ENCODE measurements at places on chromosomes 5 and 9.

- no peak for DNase-seq
These were observed 153.8 kb downstream of the HCN1 start for GRCh38 chr5:45542421-45542820.

GRCh38 chr5:72608297-72608696 lies 101.1 kb upstream of the ZNF366 start:
- DNase-seq, result no peak

DNA sequence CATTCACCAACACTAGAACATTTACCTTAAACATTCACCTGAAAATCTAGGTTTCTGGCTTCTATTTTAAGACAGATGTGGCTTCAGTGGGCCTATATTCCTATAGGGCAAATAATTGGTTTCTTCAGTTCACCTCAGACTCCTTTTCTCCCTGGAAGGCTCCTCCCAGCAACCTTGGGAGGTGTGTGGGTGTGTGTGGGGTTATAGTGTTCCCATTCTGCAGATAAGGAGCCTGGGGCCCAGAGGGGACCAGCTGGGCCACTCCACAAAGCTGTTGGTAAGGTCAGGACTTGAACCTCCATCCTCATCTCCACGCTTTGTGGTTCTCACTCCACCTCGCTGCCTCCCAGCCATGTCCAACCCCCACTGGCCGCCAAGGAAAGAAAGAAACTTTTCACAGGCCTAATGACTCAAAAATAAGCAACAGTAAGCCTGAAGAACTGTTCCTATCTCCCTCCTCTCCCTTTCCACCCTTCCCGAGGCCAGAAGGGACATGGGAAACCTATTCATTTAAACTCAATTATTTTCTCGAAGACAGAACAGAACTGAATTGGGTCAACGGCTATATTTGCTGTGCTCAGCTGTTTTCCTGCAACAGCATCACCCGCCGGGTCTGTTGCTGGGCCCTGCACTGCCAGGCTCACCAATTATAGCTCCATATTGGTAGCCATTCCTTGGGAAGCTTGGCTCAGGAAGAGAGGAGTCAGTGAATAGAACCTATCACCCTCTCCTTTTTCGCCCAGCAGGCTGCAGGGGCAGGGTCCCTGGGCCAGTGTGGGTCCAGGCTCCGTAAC lies 78.5 kb downstream of the DAB2IP start:
- DNase-seq, result no peak

DNA sequence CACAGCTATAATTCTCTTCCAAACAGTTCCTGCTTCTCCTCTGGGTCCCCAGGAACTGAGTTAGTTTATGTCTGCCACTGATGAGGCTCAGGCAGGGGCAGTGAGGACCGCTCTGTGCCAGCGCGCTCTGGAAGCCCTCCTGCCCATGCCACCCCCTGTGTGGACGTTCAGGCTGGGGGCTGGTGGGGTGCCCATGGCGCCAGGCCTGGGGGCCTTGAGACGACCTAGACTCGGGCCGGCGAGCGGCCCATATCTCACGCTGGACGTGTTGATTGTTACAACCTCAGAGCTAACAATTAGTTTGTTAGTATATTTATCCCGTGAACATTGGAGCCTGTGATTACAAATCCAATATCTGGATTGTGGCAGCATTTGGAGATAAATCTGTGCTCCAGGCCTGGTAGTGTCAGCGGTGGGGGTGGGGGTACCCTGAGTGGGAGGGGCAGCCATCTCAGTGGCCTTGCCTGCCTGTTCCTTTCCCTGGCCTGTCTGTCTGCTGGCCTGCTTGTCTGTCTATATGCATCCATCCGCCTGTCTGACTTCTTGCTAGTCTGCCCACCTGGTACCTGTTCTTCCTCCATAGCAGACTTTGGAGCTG lies 256.5 kb upstream of the MVB12B start:
- no peak for DNase-seq

GRCh38 chr5:149771216-149771980 lies 41.3 kb downstream of the PPARGC1B start:
- DNase-seq, result no peak

DNA sequence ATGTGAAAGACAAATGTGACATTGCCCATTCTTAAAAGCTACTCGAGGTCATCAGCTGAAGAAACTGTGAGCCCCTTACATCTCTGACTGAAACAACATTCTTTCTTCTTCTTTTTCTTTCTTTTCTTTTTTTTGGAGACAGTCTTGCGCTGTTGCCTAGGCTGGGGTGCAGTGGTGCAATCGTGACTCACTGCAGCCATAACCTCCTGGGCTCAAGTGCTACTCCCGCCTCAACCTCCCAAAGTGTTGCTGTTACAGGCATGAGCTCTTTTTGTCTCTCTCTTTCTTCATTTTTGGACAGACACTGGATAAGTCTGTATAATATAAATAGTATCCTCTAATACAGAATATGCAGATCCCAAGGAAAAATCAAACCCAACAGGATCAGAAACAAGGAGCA lies 263.7 kb upstream of the KLF9 start:
- no peak for DNase-seq

- no peak for DNase-seq
These were observed 29.4 kb upstream of the SPATA31E1 start for GRCh38 chr9:87853302-87853701.

DNA sequence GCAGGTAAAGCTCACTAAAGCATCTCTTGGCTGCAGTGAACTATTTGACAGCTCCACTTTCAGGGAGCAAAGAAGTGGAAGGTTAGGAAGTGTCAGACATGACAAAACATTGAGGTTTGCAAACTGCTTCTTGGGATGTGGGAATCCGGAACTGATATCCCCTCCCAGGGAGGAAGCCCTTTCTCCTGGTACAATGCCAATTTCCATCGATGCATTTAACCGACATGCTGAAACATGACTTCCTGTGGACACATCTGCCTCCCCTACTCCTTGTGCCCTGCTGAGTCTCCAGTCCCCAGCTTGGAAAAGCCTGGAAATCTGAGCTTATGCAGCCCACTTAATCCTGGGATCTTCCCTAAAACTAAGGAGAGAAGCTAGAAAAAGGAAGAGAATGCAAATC lies 323.1 kb upstream of the DAP start:
- DNase-seq, result no peak

GRCh38 chr5:113189291-113189690 lies 212.7 kb downstream of the DCP2 start:
- DNase-seq, result no peak

- no peak for DNase-seq
These were observed 26.1 kb downstream of the CHD1 start for GRCh38 chr5:98902733-98903132.

- no peak for DNase-seq
These were observed 446.7 kb upstream of the ACTBL2 start for GRCh38 chr5:57929271-57929670.

GRCh38 chr5:139369181-139369580 lies 13.9 kb downstream of the SLC23A1 start:
- DNase-seq, result no peak

DNA sequence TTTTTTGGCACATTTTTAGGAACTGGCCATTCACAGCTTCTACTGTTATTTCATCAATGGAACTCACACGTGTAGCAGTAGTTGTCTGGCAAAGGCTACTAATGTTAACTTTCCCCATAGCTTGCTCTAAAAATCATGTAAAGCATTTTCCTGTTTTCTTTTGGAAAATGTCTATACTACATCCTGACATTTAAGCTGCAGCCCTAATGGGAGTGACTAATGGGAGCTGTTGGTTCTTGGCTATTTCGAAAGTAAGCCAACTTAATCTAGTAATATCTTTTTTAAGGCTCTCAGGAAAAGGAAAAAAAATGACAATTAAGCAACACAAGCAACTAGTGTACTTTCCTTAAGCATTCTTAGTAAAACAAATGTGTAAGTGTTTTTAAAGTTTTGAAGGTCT lies 169.2 kb downstream of the SLC12A2 start:
- no peak for DNase-seq

Data from activated T-cell treated with anti-CD3 and anti-CD28 coated beads, Interleukin-2, amount 50 U/mL, for 48 hours (primary cell).